ENCODE measurements at places on chromosomes 7 and 10.

DNA sequence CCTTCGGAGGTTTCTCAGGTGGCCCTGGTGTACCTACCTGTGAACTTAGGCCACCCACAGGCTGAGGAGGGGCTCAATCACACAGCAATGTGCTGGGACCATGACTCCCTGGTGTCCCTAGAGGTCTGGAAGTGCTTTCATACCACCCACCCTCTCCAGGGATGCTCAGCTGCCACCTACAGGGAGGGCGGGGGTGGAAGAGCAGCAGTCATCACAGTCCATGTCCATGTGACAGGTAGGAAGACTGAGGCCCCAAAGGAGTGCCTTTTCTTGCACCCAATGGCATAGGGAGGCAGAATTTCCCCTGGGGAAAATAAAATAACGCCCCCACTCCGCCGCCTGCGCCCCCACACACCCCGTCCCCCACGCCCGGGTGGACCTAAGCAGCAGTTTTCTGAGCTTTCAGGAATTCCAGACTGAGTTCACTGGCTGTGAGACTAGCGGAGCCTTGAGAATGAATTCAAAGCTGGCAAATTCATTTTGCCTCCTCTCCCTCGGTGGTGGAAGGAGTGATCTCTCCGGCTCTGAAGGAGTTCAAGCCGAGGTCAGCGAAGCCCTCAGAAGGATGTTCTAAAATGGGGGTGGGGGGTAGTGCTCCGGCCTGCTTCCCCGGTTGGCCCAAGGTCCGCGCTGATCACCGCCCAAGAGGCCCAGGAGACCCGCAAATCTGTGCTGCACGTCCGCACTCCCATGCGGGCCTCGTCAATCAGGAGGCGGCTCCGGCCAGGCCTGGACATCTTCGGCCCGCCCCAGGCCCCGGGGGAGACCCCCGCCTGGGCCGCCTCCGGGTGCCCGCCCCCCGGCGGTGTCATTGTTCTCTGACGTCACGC, 2.1 kb upstream of the ZMIZ1 start:
- no peak for DNase-seq

GRCh38 chr7:26964156-26964808, 99.9 kb upstream of the SKAP2 start:
- DNase-seq: no peak

DNA sequence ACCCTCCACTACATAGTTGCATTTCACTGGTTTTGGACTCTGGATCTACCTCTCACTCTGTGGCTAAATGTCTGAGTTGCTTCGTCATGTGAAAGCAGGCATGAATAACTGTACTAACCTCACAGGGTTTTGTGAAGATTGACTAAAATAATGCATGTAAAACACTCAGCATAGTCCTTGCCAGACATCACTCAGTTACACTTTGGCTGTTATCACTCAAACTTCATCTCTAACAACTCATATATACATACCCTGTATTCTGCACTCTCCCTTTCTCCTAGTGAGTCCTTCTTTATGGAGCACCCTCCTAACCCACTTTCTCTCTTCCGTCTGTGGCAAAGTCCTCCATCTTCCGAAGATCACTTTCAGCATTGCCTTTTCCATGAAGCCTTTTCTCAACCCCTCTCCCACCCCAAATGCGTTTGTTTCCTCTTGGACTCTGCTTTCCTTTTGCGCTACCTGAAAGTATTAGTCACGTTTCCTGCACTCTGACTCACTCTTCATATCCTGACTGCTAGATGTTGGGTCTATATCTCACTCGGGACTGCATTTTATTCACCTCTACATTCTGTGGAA, 72.6 kb downstream of the OSBPL3 start:
- peak; percentile 16 for DNase-seq

DNA sequence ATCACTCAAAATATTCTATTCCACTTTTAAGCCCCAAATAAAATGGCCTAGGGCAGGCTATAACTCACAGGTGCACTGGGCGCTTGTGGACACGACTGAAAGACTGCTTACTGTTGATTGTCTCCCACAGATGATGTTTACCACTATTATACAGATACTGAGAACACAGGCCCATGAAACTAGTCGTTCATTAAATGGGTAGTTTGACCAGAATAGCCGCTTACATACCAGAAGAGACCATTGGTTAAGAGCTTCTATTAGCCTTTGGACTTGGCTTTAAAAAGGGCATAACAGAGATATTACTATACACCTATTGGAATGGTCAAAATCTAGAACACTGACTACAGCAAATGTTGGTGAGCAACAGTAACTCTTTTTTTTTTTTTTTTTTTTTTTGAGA, 4.3 kb downstream of the CCDC6 start:
- no peak for DNase-seq

- no peak for DNase-seq
Measured at GRCh38 chr7:85343484-85343883, 156.6 kb upstream of the SEMA3D start.

DNA sequence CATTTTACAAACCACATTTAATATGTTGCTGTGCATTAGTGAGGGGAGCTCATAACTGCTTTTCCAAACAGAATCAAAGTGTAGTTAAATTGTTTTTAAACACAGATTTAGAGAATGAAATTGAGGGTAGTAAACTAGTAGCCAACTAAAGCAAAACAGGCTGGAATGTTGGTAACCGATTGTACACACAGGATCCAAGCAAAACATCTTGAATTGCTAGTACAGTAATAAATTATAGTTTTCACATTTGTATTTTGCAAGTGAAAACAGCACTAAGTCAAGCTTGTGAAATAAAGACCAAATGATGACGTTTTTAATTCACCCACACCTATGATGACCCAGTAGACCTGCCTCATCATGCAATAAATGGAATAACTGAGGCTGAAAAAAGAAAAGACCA, 198.3 kb downstream of the HDAC9 start:
- no peak for DNase-seq

DNA sequence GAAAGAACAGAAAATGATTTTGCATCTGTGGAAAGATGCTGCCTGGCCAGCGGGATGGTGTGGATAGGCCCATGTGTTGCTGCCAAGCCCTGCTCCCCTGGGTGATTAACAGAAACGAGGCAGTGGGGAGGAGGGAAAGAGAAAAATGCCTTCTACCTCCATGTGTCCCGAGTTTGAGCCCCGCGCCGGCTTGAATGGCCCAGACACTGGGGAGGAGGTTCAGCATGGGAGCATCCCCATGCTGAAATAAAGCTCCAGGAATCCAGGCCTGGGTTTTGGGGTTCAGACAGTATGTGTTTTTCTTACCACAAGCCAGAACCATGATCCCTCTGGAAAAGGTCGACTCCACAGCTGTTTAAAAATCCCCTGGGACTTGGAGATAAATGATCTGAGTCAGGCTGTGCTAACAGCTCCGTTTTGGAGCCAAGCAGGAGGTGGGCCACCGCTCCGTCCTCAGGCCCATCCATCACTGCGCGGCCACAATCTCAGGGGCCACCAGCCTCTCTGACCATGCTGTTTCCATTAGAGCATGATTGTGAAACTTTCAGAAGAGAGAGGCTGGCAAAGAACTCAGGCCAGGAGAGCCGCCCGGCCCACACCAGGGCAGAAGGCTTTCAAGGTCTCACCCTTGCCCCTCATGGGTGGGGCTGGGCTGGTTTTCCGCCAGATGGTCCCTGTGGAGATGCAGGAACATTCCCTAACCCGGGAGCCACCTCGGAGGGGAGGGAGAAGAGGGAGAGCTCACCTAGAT, 299.7 kb downstream of the ZEB1 start:
- DNase-seq: no peak

DNA sequence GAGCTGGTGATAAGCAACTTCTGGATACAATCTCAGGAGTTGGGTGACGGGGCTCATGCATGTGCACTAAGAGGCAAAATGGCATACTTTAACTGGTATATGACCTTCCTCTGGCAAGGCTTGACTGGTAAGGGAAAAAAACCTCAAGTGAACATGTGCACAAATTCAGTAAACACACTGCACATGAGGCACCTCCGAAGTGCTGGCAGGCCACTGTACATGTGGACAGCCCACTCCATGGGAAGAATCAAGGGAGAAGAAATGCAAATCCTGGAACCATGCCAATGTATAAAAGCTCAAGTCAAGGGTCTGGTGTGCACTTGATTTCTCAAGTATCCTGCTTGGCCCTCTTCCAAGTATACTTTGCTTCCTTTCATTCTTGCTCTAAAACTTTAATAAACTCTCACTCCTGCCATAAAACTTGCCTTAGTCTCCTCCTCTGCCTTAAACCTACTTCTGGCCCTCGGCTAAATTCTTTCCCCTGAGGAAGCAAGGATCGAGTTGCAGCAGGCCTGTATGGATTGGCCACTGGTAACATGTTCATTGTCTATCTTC, 167.2 kb downstream of the RAMP3 start:
- DNase-seq: no peak
